ENCODE measurements at places on chromosomes 1 and 21.

GRCh38 chr1:236507022-236507700 is 16.6 kb upstream of the LGALS8 start:
- no peak for DNase-seq

GRCh38 chr1:247638781-247639180 is 33.4 kb downstream of the OR2G3 start:
- no peak for DNase-seq

GRCh38 chr1:37858931-37859506 is 373 bp downstream of the MTF1 start:
- DNase-seq = no peak

GRCh38 chr21:36589352-36589971 is 109.5 kb upstream of the SIM2 start:
- peak; percentile 34 for DNase-seq

- no peak for DNase-seq
Measured at GRCh38 chr1:147214325-147214724, 10.8 kb downstream of the FMO5 start.

DNA sequence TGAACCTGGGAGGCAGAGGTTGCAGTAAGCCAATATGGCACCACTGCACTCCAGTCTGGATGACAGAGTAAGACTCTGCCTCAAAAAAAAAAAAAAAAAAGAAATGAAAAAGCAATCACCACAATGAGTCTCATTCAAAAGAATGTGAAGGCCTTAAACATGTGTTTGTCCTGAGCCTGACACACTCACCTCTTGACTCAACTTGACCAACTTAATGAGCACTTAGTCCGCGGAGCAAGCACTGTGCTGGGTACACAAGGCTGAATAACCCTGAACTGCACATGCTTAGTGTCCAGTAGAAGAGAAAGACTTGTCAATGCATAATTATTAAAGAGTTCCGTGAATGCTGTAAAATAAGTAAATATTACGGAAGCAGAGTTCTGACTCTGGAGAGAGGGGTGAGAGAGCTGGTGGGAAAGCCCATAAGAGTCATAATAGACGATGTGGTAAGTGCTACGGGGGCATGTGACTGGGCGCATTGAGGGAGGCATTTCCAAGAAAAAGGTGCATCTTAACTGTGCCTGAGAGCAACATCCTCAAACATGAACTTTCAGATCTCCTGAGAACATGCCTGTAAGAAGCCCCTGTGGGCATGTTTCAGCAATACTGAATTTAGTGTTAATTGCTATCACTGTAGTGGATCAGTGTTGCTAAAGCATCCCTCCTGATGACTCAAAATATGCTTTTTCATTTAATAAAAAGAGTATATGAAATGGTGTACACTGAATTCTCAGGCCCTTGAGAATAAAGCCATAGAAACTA is 27.2 kb downstream of the MCOLN2 start:
- no peak for DNase-seq

DNA sequence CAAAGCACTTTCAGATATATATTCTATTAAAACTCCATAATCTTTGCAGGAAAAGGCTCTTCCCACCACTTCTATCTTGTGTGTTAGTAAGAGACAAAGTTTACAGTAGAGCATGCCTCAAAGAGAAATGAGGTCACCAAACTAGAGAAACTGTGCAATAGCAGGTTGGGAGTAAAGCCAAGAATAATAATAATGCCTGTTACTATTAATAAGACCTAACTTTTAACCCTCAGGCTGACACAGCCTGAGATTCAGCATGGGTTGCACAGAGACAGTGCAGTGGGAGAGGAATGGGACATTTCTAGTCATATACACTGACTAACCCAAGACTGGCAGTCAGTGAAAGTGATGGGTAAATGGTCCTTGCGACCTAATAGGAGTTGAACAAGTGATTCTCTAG is 320.2 kb upstream of the NFIA start:
- DNase-seq = no peak

- DNase-seq = no peak
Measured at GRCh38 chr1:33466159-33466558, 6.3 kb upstream of the ZSCAN20 start.

GRCh38 chr1:206631085-206631509 is 4.2 kb upstream of the DYRK3 start:
- DNase-seq = peak; percentile 89

DNA sequence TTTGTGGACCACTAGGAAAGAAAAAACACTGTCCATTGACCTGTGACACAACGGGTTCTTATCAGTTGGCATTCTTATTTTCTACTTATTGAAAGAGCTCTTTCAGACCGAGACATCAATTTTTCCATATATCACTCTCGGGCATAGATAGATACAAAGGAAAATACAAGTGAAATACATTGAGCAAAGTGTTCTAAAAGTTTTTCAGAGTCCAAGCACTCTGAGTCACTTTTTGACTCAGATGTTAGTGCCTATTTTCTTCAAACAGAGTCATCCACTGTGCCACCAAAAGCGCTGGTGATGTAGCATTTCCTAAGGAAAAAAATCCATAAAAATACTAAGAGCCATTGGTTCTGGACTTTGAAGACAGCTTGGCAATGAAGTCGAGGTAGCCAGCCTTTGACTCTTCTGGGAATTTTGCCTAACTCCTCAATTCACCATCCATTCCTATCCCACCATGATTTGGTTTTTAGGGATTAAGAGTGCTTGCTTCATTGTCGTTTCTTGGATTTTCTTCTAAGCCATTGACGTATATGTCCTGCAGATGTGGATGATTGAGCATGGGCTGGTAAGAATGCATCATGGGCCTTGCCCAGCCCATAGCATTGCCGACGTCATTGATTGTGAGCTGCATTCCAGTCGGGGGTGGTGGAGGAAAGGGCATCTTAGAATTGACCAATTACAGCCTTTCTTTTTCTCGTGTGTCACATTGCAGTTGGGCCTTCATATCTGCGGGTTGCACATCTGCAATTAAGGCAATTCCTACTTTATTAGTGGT is 10.6 kb downstream of the GALNT2 start:
- no peak for DNase-seq

DNA sequence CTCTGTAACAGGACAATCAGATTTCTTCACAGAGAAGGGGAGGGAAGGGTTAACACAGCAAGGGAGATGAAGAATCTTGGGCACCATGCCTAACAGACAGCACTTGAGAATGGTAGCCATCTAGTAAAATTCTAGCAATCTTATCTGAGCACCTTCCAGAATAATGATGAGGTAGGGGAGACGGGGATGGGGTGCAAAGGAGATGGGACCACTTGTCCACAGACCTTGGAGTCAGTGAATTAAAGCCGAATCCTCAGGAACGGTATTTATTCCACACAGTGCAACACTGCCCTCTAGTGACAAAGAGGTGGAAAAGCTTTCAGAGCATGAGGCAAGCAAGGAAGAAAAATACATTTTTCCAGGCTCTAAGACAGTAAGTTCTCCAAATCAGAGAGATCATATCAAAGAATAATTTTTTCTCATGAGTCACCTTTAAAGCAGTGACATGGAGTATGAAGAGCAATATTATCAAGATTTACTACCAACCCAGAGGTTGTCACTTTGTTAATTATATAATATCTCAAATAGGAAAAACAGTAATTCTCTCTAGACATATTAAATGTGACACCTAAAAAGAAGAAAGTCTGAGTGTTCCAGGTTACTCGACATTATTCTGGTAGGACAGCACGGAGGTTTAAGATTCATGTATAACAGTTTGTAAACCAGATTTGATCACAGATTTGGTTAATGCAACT is 43.3 kb upstream of the LPAR3 start:
- peak; percentile 81 for DNase-seq

GRCh38 chr1:165057956-165058355 is 298.6 kb downstream of the LMX1A start:
- no peak for DNase-seq

DNA sequence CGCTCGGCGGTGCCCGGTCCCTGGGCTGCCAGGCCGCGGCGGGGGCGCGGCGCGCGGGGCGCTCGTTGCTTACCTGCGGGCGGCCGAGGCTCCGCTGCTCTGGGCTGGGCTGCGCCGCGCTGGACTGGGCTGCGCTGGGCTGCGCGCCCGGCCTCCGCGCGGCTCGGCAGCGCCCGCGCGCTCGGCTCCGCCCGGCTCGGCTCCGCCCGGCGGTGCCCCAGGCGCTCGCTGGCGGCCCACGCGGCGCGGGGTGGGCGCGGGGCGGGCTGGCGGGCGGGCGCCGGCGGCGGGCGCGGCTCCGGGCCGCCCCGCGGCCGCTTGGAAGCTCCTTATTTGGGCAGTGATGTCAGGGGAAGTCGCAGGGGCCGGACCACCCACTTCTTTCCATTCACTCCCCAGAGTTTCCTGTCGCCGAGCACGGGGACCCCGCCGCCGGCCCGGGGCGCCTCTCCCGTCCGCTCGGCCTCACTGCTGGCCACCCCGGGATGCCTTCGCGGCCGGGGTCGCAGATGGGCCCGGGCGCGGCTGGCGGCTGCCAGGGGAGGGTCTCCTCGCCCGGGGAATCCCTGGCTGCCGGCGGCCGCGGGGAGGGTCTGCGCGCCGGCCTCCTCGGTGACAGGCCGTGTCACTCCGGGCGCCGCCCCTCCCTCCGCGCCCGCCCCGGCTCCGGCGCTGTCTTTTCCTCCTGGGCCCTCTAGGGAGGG is 177.7 kb upstream of the EDN2 start:
- DNase-seq = peak; percentile 79

GRCh38 chr1:219990782-219991510 is 55.4 kb downstream of the EPRS1 start:
- peak; percentile 16 for DNase-seq

DNA sequence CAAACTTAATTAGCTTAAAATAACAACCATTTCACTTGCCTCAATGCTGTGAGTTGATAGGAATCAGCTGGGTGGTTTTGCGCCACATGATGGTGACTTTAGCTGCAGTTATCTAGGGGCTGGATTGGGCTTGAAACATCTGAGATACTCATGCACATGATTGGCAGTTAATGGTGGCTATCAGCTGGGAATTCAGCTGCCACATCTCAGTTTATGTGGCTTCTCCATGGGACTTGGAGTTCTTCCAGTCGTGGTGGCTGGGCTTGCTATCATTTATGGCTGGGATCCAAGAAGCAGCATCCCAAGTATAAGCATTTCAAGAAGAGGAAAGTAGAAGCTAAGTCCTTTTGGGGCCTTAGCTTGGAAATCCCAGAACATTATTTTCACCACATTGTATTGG is 36.4 kb downstream of the PDC start:
- DNase-seq = peak; percentile 12

DNA sequence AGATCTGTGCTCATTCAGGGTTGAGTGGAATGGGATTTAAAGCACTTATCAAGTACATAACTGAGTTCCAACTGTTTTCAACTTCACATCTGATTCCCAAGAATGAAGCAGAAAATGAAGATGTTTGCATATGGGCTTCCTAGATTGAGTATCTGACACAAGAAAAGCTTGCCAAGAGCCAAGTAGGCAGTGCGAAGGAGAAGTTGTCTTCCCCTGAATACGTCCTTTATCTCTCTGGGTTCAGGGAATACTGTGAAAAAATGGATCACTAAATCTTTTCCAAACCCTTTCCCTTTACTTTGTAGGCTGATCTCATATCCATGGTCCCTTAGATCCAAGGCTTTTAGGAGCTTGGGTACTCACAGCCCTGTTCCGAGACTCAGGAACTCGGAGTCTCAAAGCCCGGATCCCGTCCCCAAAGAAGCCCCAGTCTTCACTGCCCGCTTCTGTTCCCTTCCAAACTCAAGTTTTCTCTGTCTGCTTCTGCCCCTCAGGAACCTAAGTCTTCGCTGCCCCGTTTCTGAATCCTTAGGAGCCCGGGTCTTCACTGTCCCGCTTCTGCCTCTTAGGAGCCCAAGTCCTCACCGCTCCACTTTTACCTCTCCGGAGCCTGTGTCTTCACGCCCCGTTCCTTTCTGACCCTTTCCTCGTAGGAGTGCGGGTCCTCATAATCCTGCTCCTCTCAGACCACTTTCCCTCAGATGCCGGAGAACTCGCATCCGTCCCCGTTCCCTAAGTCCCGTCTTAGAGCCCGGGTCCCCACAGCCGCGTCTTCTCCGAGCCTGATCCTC is 616 bp downstream of the TAF12 start:
- peak; percentile 26 for DNase-seq

- DNase-seq = no peak
Measured at GRCh38 chr1:20689645-20690056, 28.2 kb downstream of the KIF17 start.

DNA sequence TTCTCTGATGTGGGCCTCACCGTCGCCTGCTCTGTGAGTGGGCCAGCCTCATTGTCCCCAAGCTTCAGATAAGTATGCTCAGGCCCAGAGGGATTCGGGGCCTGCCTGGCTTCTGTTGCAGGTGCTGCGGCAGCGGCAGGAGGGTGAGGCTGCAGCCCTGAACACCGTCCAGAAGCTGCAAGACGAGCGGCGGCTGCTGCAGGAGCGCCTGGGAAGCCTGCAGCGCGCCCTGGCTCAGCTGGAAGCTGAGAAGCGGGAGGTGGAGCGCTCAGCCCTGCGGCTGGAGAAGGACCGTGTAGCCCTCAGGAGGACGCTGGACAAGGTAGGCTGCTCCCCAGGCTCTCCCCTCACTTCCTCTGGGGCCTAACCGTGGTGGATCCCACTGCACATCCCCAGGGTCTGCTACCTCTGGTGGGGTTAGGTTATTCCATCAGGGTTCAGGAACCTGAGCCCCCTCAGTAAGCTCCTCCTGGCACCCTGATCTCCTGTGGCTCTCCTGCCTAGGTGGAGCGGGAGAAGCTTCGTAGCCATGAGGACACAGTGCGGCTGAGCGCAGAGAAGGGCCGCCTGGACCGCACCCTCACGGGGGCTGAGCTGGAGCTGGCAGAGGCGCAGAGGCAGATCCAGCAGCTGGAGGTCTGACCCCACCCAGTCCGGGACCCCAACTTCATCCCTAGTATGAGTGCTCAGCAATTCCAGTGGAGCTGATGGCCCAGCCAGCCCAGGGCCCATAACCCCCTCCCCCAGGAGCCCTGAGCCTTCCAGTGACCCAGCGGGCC is 10.1 kb downstream of the MFAP2 start:
- no peak for DNase-seq

- peak; percentile 96 for DNase-seq
Measured at GRCh38 chr1:46718727-46719622, at the start of gene EFCAB14. EFCAB14 (minus strand) TSS chr1:46719114; CDS start chr1:46718087, 1,027 bp downstream.

- no peak for DNase-seq
Measured at GRCh38 chr1:110477041-110477440, 26.1 kb downstream of the PROK1 start.

DNA sequence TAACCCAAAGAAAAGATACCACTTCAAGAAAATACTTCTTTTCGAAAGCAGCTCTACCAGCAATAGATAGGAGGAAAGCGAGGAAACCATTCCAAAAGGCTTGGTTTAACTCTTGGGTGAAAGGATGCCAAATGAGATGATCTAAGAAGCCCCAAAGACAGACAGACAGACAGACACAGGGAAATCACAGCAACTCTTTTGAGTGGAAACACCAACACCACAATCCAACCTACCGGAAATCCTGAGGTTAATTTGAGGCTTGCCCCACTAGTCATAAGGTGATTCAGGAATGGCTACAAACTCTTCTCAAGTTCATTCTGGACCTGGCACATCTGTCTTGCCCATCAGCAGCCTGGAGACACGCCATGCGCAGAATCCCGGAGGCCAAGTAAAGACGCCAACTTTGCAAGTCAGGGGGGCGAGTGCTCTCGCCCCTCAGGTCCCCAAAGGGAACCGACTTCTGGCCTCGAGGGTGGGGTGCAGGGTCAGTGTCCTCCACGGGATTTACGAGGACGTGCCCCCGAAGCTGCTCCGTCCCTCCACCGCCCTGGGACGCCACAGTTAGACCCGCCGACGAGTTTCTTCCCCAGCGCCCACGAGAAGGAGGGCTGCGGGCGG is 778 bp downstream of the EVI5 start:
- peak; percentile 63 for DNase-seq

GRCh38 chr1:77412820-77413530 is 131.2 kb downstream of the AK5 start:
- DNase-seq = no peak

- DNase-seq = no peak
Measured at GRCh38 chr1:110019770-110020169, 14.7 kb upstream of the STRIP1 start.

GRCh38 chr1:185767508-185768120 is 33.4 kb downstream of the HMCN1 start:
- no peak for DNase-seq
